Central memory CD8-positive, alpha-beta T cell (primary cell): ENCODE measurements at places on chromosomes 7 and 10.

DNA sequence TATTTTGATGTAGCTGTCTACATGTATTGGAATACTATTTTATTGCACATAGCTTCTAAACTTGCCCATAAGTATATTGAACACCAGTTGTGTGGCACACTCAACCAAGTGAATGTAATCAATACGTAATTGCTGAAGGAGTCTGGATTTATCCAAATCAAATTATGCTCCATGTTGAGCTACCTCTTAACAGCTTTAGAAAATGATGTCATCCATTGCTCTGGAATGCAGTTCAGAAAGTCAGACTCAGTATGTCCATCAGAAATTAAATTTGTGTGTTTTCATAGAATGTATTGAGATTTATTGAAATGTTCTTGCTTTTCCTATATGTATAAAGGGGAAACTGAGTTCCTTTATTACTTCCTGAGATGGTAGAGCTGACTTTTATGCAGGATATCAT lies 25.0 kb upstream of the CCAR1 start:
- no peak for DNase-seq

DNA sequence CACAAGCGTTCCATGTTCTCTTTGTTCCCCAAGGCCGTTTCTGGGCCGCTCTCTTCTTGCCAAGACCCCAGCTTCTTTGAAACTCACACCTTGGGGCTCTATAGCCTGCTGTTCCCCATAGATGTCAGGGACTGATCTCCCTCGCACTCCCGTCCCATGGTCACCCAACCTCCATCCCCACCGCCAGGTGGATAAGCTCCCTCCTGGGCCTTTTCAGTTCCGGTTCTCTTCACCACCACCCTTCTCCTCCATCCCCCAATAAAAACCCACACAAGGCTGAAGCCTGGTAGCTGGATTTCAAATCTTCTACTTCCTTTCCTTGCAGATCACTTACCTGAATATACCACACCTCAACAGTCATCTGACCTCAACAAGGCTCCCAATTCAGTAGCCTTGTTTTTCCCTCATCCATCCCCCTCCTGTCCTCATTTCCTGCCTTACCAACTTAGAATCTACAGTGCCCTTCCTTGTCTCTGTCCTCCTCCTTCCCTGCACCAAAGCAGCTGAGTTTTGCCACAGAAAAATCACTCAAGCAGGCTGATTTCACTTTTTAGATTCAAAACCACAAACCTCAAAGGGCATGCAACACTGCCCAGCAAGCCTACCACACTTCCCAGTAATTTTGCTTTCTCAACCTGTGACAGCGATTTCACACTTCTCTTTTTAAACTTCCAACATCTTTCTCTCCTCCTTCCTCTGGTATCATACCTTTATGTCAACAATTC lies 7.7 kb downstream of the SLC37A3 start:
- no peak for DNase-seq

DNA sequence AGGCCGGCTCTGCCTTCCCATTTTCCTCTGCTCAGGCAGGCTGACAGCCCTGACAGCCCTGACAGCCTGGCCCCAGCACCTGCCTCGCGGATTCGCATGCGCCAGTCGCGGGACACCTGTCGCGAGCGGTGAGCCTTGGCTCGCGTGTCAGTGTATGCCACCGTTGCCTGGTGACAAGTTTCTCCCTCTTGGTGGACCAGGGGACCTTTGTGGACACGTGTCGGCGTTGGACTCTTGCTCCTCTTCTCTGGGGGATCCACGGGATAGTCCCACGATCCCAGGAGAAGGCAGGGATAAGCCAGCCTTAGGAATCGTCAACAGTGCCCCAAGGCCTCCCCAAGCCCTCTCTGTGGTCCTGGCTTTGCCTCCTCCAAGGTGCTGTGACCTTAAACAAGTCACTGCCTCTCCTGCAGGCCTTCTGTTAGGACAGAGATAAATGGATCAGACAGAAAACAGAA lies 18.1 kb upstream of the ZNF273 start:
- no peak for DNase-seq

DNA sequence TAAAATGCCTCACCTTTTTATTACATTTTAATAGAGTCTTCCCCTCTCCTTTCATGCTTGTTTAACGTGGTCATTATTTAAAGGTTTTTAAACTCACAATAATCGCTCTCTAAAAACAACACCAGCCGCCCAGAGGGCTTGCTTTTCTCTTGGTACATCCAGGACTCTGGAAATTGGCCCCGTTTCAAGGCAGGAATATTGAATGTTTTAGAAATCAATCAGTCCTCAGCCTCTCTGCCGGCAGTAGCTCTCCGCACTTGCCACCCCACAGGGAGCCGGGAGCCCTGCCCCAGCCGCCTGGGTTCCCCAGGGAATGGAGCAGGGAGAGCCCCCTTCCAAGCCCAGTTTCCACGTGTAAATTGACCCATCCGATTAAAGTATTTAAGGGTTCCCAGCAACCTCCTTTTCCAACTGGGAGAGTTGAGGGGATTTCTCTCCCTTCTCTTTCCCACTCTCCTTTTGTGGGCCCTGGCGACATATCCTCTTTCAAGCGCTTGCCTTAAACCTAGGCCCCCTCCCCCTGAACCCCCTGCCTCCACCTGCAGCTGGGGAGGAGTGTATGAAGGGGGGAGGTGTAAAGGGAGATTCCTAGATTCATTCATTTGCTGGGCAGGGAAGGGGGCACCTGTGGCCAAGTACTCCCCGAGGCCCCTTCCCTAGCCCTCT lies 1.9 kb downstream of the FGF8 start:
- DNase-seq: no peak

DNA sequence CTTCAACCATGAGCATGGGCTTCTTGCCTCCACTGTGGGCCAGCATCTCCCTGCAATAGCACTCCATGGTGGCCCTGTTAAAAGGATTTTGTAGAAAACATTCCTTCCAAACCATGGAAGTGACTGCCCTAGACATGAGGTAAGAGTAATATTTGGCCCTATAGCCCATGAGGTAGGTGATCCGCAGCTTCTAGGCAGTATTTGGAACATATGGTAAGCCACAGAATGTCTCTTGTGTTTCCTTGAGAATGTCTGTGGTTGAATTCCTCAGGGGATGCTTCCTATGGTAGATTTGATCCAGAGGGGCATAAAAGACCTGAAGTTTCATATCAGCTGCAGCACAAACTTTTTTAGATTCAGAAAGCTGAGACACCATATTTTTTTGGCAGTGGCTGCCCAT lies 54.9 kb downstream of the TMEM168 start:
- no peak for DNase-seq

DNA sequence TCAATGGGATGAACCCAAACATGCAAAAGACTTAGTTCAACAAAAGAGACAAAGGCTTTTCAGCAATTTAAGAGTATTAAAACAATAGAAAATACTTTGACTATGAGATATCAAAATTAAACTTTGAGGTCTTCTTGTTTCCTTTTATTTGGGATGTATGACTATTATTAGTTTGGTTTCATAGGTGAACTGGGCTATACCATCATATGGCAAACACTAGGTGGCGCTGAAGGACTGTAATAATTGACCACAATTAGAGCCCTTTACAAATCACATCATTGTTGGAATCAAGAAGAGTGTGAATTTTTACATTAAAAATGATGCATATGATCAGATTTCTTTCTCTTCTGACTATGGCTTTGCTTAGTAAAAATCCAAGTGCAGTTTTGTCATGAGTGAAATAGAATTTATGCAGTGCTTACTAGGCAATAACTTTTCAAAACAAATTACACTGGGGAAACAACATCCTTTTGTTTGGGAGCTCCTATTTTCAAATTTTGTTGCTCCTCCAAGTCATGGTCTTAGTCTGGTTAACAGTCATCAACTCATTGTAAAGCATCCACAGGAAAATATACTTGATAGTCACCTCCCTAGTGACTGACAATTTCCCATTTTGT lies 14.7 kb upstream of the NXPH1 start:
- DNase-seq: no peak
